Activated T-cell treated with anti-CD3 and anti-CD28 coated beads for 4 hours (primary cell): ENCODE measurements at places on chromosomes 13 and 19.
A peak's percentile ranks its signal among the peaks of the same experiment; 100 is the strongest.

DNA sequence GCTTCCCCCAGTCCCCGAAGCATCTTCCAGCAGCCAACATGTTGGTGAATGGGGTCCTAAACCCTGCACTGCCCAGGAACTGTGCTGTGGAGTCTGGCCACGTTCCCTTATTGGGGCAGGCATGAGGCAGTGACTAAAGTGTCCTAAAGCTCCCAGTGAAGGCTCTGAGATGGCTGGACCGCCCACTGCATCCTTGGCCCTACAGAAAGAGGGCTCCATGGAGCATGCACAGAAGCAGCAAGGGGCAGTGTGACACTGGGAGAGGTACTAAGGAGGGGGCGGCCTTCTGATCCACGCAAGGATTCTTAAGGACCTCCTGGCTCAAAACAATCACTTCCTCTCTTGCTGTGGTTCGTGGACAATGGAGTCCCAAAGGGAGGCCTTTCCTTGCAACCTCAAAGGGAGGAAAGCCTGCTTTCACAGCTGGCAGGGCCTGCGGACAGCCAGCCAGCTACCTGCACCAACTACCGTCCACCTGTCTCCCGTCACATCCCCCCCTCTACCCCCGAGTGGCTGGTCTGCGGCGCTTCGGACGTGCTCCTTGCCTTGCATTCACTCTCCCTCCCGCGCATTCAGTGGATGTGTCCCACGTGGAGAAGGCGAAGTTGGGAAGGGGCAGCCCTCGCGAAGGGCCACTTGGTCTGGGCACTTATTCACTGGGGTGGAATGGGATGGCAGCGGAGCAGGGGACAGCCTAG is 63.9 kb upstream of the STARD13 start:
- no peak for DNase-seq

- DNase-seq = no peak
These were observed 16.2 kb downstream of the LAIR2 start for GRCh38 chr19:54518844-54519243.

DNA sequence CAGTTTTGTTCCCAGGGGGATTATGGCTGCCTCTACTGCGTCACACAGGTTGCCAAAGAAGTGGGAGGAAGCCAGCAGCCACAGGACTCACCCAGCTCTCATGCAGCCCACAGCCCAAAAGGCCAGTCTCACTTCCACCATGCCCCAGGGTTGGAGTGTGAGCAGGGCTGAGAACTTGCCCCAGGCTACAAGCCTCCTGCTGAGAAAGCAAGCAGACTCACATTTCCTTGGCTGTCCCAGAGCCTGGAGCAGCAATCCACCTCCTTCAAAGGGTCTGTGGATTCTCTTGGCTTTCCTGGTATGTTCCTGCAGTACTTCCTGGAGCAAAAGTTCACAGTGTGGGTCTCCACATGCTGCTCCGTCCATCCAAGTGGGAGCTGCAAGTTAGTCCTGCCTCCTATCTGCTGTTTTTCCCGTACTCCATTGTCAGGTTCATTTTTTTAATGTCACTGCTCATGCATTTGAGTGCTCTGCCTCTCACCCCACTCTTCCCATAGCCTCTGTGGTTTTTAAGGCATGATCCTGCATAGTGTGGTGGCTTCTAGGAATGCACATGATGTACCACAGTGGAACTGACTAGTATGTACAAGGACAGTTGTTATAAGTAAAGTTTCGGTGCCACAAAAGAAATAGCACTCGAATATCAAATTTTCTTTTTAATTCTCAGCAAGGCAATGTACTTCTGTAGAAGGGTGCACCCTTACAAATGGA is 56.2 kb upstream of the ARHGEF7 start:
- no peak for DNase-seq

DNA sequence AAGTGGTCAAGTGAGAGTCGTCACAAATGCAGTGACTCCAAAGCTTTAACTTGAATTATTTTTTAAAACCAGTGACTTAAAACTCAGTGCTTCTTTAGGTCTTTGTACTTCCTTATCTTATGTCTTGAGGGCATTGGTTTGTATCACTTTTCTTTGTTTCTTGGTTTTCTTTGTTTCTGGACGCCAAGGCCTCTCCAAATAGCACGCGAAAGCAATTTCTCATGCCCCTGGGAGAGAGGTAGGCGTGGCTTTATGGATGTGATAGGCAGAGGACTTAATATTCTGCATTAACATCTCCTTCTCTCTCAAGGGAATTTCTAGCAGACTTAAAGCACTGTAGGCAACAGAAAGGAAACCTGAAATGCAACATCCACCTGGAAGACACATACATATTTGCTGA is 20.6 kb downstream of the UBE2L5 start:
- no peak for DNase-seq

GRCh38 chr19:17283504-17283996 is 1.8 kb downstream of the ANKLE1 start:
- DNase-seq = no peak

DNA sequence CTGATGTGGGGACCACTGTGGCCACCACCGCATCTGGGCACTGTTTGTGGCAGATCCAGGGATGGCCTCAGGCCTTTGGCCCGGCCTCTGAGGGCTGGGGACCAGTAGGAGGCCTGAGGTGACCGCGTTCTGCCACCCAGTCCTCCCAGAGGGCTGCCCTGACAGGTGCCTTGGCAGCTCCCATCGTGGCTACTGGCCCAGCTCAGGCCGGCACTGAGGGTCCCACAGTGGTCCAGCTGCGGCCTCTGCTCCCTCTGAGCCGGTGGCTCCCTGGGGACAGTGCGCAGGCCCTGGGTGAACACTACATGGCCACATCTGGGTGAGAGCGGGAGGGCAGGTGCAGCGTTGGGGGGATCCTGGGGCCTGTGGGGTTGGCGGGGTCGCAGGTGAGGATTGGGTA is 61.9 kb downstream of the KDM4B start:
- DNase-seq = no peak

DNA sequence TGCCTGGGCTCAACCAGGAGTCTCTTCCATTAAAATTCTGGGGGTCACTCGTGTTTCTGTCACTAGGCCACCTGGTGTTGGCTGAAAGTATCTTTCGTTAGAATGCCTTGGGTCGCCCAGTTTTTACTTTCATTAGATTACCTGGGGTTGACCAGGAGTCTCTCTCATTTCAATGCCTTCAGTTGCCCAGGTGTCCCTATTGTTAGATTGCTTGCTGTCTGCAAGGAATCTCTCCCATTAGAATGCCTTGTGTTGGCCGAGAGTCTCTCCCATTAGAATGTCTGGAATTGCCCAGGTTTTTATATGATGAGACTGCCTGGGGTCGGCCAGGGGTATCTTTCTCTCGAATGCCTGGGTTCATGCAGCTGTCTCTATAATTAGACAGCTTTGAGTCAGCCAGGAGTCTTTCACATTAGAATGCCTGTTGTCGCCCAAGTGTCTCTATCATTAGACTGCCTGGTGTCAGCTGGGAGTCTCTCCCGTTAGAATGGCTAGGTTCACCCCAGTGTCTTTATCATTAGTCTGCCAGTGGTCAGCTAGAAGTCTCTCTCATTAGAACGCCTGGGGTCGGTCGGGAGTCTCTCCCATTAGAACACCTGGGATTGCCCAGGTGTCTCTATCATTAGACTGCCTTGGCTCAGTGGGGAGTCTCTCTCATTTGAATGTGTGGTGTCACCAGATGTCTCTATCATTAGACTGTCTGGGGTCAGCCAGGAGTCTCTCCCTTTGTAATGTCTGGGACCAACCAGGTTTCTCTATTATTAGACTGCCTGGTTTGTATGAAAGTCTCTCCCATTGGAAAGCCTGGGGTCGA is 1446.8 kb downstream of the UQCRFS1 start:
- DNase-seq = no peak

DNA sequence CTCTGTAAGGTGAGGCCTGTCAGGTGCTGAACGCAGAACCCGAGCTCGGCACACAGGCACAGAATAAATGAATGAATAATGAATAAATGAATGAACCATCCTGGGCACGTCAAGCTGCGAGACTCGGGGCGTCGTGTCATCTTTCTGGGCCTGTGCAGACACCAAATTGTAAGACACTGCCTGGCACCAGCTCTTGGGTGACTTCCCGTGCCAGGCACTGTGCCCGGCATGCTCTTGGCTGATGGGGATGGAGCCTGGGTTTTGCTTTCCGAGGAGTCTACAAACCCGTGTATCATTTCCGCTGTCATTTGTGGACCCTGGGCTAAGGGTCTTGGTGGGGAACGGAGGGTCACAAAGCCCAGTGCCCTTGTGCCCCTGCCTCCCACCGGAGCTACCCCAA is 43.9 kb downstream of the CELF5 start:
- no peak for DNase-seq

- DNase-seq = no peak
These were observed 13.0 kb downstream of the CYP2S1 start for GRCh38 chr19:41205995-41206394.

- DNase-seq = no peak
These were observed 199.7 kb downstream of the GGACT start for GRCh38 chr13:100388923-100389322.

DNA sequence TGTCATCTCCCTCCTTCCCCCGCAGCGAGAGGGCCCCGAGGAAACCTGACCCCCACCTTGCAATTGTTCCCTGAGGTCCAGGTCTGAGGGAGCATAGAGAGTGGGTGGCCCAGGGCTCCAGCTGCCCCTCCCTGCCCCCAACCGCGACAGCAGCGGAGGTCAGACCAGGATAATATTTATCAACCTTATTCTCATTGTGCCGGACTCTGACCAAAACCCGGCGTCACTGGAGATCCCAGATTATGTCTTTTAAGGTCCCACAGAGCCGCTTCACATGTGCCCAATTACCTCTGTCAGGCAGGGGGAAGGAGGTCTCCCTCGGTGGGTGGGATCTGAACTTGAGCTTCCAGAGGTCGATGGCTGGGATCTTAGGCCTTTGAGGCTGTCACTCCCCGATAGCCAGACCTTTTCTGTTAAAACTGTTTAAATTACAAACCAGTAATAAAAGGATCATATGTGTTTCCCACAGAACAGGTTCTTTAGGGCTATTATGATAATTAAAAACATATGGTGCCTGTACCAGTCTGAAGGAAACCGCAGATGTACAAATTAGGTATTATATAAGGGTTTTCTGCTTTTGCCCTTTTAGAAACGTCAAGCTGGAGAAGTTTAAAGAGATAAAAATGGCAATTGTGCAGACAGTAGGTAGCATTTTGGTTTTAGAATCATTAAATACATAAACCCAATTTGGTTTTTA is 195.5 kb downstream of the ZNF536 start:
- DNase-seq = no peak

DNA sequence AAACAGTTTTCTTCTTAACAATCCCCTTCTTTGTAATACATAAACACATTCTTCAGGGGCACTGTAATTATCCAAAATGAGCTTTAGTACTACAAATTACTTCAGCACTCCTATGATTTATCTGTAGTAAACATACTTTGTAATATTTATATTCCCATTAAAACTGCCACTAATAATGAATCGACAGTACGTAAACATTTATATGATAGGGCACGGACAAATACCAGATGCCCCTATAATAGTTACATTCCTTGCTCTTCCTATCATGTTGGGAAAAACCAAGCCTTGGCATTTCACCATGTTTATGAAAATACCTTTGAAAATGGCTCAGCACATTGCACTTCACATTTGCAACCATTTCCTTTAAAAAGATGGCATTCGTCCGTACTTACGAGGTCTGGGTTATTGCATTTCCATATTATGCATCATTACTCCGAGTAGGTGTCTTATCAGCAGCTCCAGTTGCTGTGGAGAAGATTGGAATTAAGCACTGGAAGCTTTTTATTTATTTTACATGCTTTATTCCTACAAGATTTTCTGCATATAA is 1043.4 kb downstream of the DIAPH3 start:
- no peak for DNase-seq

- no peak for DNase-seq
These were observed 2.3 kb downstream of the ACP4 start for GRCh38 chr19:50792272-50793250.

- DNase-seq = no peak
These were observed 11.8 kb upstream of the EDNRB start for GRCh38 chr13:77930430-77930829.

- DNase-seq = peak; percentile 48
These were observed 900 bp downstream of the PPP1R13L start for GRCh38 chr19:45403781-45404556.

DNA sequence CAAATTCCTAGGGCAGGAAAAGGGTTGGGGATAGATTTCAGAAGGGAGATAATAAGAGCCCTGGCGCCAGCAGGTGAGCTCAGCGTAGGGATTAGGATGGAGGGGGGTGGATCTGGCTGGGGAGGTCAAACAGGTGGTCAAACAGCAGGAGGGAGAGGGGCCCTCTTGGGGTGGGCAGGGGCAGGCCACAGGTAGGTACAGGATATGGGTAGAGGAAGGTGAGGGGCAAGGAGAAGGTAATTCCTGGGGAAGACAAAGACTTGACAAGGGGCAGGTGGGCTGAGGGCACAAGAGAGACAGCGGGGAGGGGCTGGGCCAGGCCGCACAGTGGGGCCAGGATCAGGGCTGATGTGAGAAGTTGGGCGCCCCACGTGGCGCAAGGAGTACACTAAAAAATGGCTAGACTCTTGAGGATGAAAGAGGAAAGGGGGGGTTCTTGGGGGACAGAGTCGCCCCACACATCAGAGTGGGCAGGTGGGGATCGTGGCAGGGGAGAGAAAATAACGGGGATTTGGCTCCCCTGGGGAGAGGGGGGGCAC is 713 bp downstream of the KRI1 start:
- DNase-seq = peak; percentile 36

- no peak for DNase-seq
These were observed 131.2 kb downstream of the CRYL1 start for GRCh38 chr13:20394506-20394905.

- DNase-seq = no peak
These were observed 211.2 kb upstream of the EDNRB start for GRCh38 chr13:78129823-78130222.
